ENCODE measurements at places on chromosomes 16 and 17. TPM values are rescaled to one million over a fixed set of nuclear protein-coding genes. Genes with fewer than 3 reads are reported as not detected.

- H3K27ac ChIP-seq: no peak overlapping the region
- no peaks in the 10 kb centered on the region for H3K4me1 ChIP-seq
- no peaks in the 10 kb centered on the region for H3K36me3 ChIP-seq
- peaks cover 4% of the 10 kb centered on the region for H3K27me3 ChIP-seq
- no peak overlapping the region for H3K4me3 ChIP-seq
- no peak for DNase-seq
Observed at GRCh38 chr16:1069154-1069553, 3.4 kb upstream of the SSTR5 start.

Gene TMEM204
- 27.1 TPM for total RNA-seq

Gene TEX14
- total RNA-seq: 0.20 TPM

GRCh38 chr17:79690466-79690865, 40.3 kb upstream of the ENPP7 start:
- H3K36me3 ChIP-seq: no peaks in the 10 kb centered on the region
- H3K4me1 ChIP-seq: no peaks in the 10 kb centered on the region
- peaks cover 3% of the 10 kb centered on the region for H3K27me3 ChIP-seq
- H3K4me3 ChIP-seq: no peak overlapping the region
- DNase-seq: no peak

Gene PRAC1
- total RNA-seq: not detected

Gene TP53TG3
- total RNA-seq: not detected

GRCh38 chr17:77666462-77666861, 292.0 kb upstream of the TNRC6C start:
- H3K27ac ChIP-seq: peak overlapping the region; percentile 47
- H3K4me3 ChIP-seq: peak overlapping the region; percentile 86
- no peak for DNase-seq
- peaks cover 45% of the 10 kb centered on the region for H3K4me1 ChIP-seq
- no peaks in the 10 kb centered on the region for H3K27me3 ChIP-seq

Gene CCL2
- total RNA-seq: 5.5 TPM

DNA sequence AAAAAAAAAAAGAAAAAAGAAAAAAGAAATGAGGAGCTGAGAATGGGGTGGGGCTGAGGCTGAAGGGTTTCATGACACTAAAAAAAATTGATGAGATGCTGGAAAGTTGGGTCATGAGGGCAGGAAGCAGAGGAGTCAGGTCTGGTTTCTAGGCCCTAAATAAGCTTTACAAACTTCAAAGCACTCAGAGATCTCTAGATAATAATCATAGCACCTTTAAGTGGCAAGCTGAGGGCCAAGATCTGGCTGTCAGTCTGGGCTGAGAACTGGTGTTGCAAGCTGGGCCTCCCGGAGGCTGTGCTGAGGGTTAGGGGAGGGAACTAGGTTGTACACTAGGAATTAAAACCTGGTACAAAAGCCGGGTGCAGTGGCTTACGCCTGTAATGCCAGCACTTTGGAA, 6.4 kb downstream of the ZNF764 start:
- peak; percentile 59 for DNase-seq
- H3K36me3 ChIP-seq: peaks cover 15% of the 10 kb centered on the region
- peak overlapping the region; percentile 37 for H3K4me3 ChIP-seq
- H3K27ac ChIP-seq: peak overlapping the region; percentile 24

All from CD8-positive, alpha-beta memory T cell (primary cell).